Stimulated activated CD4-positive, alpha-beta T cell treated with anti-CD3 and anti-CD28 coated beads, Interleukin-15, amount 100 ng/mL, for 24 hours (primary cell): ENCODE measurements at places on chromosomes 5 and 9.

- DNase-seq: peak; percentile 6
Observed at GRCh38 chr9:71587576-71588362, 180.5 kb downstream of the CEMIP2 start.

DNA sequence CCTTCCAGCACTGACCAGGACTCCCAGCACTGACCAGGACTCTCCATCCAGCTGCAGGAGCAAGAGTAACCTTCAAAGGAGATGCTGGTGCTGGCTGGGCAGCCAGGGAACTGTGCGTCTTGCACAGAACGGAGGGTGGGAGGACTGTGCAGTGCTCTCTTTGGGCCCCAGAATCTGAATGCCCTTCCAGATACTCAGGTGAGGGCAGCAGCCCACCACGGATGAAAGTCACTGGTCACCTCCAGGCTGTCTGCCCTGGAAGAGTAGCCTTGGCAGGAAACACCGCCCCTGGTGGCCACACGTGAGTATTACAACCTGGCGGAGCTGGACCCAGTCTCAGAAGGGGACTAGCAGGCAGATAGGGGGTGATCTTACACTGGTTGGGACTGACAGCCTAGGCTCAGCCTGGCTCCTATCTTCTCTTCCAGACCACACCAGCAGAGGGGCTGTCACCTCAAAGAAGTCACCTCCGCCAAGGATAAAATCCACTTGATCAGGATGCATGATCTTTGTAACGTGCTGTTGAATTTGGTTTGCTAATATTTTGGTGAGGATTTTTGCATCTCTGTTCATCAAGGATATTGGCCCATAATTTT is 4.8 kb upstream of the SARDH start:
- peak; percentile 80 for DNase-seq

GRCh38 chr5:148469501-148469935 is 85.8 kb downstream of the FBXO38 start:
- no peak for DNase-seq

- DNase-seq: no peak
Observed at GRCh38 chr5:140246378-140247122, 56.4 kb downstream of the PFDN1 start.

DNA sequence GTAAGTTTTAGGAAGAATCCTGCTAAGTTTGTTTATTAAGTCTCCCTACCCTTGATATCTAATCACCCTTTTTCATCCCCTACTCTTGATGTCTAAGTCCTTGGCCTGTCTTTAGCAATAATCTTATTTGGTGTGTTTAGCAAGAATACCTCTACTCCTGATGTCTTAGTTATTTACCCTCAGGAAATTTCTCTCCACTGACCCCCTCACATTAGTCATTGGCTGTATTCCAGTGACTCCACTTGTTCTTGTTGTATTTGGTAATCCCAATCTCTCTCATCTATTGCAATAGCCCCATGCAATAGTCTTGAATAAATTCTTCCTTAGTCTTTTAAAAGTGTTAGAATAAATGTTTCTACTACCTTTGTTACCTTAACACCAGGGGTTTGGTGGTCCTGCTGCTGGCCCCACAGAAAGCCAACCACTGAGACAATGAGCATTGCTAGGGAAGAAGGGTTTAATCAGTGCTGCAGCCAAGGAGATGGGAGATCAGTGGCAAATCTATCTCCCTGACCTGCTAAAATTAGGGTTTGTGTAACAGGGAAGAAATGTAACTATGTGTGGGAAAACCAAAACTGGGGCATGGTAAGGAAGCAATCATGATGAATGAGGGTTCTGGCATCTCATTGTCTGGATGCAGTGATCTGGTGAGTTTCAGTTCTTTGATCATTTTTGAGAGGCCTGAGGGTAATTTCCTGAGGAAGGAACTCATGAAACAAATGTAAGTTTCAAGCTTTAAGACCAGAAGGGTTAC is 236.4 kb upstream of the DAB2 start:
- DNase-seq: no peak

DNA sequence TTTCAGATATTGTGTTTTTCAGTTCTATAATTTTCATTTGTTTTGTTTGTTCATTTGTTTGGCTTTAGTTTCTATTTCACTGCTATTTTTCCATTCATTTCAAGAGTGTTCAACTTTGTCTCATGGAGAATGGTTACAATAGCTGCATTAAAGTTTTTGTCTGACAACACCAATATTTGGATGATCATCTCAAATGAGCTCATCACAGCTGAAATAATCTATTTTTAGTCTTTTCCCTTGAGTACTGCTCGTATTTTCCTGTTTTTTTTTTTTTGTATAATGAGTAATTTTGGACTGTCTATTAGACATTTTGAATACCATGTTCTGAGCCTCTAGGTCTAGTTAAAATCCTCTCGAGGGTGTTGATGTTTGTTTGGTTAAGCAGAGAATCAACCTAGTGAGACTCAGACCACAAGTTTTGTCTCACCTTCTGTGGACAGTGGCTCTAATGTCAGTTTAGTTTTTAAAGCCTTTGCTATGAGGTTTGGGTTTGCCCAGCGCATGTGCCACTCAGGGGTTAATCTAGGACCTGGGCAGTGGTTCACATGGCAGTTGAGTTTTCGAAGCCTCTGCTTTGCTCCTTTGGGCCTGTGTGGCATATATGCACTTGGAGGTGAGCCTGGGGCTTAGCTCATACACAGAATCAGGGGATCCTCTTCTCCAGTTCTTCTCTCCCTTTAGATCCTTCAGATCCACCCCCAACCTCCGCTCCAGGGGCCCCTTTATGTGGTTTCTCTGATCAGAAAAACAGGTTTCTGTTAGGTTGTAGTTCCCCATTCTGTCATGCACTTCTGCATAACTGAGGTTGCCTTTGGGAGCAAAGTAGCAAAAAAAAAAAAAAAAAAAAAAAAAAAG is 79.8 kb downstream of the ARSB start:
- no peak for DNase-seq

DNA sequence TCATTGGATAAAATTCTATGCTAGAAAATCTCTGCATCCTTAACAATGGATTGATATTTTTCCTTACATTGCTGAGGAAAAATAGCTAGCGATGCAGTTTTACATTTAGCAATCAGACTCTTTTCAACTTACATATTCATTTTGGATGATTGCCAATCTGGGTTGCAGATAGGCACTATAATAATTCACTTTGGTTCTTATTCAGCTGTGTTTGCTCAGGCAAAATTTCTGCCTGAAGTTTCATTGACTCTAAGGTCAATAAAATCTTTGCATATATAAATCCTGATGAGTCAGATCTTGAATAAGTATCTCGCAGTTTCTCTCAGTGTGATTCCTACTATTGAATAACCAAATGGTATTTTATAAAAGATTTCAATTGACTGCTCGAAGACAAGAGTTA is 1105.8 kb downstream of the CDH18 start:
- DNase-seq: no peak

DNA sequence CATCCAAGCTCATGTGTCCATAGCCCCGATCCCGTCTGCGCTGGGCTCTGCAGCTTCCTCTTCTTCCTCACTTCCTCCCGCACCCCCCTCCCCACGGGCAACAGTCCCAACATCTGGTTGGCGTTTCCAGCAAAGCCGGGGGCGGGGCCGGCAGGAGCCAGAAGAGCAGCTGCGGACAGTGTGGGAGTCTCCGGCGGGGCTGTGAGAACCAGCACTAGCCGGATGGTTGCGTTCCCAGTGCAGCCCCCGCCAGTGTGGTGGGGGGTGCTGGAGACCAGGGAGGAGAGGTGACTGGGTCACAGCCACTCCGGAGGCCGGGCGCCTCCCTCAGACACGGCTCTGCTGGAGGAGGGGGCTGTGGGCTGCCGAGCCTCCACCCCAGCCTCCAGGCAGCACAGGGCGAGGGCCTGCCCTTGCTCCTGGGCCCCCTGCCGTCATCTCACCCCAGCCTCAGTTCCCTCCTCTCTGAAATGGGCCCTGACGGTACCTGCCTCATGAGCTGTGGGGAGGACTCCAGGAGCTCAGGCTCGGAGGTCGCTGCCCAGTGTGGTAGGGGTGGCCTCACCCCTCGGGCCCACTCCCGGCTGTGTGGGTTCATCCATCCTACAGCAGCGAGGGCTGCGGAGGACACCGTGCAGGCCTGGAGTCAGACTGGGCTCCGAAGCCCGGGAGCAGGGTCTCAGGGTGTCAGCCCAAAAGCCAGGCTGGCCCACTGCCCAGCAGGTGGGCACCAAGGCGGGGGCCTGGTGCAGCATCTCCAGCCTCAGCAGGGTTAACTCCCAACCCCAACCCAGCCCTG is 41.5 kb upstream of the NOTCH1 start:
- DNase-seq: no peak

GRCh38 chr5:173997331-173997730 is 8.4 kb downstream of the C5orf47 start:
- no peak for DNase-seq

DNA sequence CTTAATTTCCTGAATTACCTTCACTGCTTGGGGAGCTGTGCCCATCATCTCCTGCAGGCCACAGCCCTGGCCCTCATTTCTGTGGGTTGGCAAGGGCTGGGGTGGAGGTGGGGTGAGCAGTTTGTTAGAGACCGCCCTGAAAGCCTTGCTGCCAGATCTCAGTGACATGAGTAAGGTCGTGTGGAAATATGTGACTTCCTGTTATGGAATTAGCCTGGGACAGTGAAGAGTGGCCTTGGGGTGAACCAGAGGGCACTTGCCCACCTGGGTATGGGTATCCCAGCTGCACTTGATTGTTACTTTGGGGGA is 2.5 kb upstream of the HNRNPAB start:
- no peak for DNase-seq

DNA sequence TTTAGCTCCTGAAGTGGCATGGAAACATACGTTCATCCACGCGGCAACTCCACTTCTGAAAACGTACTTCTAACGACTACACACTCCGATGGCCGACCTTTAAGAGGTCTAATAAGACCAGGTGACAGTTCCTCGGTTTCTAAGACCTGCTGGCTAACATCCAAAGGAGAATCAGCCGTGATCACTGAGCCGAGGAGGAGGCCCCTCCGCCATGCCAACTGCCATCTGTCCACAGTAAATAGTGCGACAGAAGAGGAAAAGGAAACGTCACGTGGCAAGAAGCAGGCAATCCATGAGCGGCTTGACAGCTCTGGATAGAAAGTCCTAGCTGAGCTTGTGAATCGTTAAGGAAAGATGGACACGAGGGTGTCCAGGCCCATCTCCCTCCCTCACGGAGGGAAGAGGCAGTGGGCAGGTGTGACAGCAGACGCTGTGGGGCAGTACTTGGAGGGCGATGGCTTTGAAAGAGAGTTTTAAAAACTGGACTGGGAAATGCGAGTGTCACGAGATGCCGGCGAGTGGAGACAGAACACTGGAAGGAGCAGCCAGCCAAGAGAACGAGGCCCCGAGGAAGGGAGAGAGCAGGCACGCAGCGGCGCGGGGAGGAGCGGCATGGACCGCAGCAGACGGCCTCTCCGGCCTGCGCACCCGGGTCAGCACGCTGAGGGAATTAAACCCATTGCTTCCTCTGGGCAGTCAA is 66.7 kb upstream of the TBC1D9B start:
- DNase-seq: no peak

DNA sequence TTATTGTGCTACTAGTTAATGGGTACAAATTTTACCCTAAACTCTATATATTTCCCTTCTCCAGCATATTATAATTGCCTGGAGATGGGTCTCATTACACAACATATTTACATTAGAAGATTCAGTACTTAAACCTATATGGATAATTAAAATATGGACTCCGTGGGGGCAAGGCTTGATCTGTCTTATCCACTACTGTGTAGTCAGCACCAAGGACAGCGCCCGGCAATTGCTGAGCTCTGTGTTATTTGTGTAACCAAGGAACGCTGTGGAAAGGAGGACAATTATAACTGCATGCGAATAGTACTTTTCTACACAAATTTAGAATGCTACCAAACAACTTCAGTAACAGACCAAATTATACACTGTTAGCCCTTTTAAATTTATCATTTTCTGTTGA is 77.7 kb downstream of the DNAH5 start:
- peak; percentile 19 for DNase-seq

DNA sequence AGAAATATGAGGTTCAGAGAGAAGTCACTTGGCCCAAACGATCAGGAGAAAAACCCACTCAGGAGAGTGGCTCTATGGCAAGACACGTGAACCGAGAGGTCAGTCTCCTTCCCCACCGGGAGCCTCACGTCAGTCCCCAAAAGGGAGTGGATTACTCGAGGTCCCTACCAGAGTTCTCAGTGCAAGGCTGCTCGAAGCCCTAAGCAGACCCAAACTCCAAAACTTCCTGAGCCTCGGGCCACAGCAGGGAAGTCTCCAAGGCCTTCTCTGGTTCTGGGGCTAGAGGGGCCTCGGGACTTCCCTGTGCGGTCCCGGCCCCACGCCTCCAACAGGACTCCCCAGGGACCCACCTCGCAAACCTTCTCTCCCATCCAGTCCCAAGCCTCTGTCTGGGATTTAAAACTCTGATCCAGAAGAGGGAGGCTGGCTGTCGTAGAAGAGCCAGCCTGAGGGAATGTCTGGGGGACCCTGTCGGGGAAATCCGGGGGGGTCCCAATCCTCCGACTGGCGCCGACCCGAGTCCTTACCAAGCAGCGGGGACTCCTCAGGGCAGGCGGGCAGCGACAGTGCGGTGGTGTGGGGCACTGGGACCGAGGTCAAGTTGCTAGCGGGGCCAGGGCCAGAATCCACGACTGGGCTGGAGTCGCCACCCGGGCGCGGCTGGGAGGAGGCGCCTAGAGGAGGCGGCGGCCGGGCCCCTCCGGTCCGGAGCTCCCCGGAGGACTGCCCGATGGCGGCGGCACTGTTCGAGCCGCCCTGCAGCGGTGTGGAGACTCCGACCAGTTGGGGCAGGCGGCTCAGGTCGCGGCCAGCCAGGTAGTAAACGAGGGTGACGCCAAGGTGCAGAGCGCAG is 679 bp downstream of the B4GALT1 start:
- peak; percentile 23 for DNase-seq

GRCh38 chr9:98783518-98784226 is 12.7 kb downstream of the ANKS6 start:
- no peak for DNase-seq

- DNase-seq: no peak
Observed at GRCh38 chr5:98816582-98817222, 43.2 kb downstream of the RGMB start.

GRCh38 chr5:178123094-178123965 is 7.5 kb upstream of the RMND5B start:
- no peak for DNase-seq

DNA sequence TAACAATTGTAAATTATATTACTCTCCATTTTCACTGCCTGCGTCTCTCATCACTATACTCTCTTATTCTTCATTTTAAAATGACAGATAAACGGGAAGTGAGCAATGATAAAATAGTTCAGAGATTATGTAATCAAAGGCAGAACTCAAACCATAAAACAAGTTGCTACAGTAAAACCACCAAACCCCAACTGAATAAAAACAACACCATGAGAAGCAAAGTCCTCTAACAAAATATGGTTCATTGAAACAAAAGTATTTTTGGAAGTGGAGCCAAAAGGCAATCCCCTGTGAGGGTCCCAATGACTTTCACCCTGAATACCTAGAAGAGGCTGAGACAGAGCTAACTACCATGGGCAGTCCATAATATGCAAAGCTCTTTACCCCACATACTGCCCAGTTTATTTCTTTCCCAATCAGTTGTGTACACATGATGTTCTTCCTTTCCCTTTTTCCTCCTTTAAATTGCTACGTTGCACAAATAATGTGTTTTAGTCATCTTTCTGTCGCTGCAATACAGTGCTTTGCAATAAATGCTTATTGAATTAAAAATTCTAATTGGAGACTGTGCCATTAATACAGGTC is 64.0 kb upstream of the PTGER4 start:
- no peak for DNase-seq

- no peak for DNase-seq
Observed at GRCh38 chr9:127694890-127695720, 11.7 kb upstream of the CFAP157 start.
